Stimulated activated CD8-positive, alpha-beta memory T cell treated with anti-CD3 and anti-CD28 coated beads, Interleukin-4, amount 100 ng/mL, for 1 hour (primary cell): ENCODE measurements at places on chromosomes 12 and 14.

- peak; percentile 44 for DNase-seq
Measured at GRCh38 chr12:68040450-68041075, 51.3 kb downstream of the IFNG-AS1 start.

GRCh38 chr12:77608271-77608824 lies 222.3 kb upstream of the NAV3 start:
- no peak for DNase-seq

DNA sequence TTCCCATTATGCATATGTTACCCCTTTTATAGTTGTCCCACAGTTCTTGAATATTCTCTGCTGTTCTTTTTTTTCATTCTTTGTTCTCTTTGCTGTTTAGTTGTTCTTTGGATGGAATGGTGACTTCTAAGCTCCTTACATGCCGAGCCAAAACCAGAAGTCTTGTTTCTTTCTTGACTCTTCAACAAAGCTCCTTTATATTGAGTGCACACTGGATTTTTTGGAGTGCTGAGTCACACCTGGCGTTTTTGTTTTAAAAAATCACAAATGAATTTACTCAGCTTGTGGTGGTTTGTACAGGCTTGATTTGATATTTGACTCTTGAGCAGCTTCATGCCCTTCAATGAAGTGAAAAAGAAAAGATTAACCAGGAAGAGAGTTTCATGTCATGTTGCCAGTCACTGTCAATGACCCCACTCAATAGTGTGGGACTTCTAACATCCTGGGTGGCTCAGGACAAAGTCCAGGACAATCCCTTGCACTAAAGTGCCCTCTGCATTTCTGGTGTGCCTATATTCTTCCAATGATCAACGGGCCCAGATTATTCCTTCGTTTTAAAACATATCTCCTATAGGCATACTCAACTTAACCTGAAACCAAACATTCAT lies 112.4 kb upstream of the SLC38A4 start:
- no peak for DNase-seq

DNA sequence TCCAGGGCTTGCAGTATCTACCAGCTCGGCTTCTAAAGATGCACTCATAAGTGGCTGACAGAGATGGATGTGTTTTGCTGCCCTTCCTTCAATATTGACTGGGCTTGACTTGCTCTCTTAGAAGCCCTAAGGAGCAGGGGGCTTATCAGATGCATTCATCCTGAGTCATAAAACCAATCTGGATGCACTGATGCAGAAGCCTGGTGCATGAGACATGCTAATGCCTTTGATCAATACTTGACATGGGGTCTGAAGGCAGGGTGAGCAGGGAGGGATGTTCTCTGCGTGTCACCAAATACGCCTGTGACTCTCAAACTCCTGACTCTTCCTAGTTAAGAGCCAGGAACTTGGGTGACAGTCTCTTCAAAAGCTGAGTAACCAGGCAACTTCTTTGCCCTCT lies 77.8 kb upstream of the HSPB8 start:
- no peak for DNase-seq

DNA sequence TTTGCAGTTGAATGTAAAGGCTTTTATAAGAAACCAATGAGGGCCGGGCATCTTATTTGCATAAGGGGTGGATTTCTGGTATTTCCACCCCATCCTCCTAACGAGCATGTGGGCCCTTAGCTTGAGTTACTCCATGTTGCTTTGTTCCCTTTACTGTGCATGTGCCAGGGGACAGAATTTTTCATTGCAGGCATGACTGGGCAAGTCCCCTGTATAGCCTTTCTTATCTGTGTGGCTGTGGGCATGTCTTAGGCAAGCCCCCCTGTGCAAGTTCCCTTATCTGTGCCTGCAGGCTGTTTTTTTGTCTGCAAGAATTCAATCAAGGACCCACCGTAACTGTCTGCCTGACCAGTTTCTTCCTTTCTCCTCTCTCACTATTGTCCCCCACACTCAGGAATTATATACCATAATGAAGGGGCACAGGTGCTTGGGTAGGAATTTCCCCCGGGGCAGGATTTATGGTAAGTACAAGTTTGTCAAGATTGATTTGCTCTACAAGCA lies 152.2 kb upstream of the CNOT2 start:
- DNase-seq = no peak

DNA sequence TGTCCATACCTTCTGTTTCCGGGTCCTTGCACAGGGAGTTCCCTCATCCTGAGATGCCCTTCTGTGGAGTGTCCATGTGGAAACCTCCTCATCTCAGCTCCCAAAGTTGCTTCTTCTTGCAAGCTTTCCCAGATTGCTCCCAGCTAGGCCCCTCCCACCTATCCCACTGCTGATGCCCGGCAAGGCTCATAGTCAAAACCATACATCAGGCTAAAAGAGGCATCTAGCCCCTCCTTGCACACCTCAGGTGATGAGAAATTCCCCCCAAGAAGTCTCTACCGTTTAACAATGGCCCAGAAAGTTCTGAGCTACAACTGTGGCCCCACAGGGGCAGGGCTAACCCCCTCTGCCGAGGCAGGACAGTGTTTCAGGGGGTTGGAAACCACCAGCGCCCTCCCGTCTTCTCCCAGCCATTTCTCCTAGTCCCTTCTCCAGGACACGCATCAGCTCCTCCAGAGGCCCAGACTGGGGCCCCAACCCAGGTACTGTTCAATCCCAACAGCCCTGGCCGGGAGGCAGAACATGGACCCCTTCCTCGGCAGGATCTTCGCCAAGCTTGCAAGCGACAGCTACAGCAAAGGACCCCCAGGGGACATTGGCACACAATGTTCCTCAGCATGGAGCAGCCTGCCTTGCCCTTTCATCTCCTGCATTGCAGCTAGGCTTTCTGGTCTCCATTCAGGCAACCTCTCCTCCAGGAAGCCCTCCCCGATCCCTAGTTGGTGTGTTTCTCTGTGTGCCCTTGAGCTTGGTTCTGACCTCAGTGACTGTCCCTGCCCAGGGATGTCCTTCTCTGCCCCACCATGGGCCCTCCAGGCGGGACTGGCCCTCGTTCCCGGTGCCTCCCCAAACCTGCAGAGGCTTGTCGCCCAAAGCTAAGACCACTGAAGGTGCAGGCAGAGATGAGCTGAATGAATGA lies 4.5 kb upstream of the BEGAIN start:
- no peak for DNase-seq

GRCh38 chr12:65663648-65664047 lies 160.6 kb upstream of the HMGA2 start:
- no peak for DNase-seq

DNA sequence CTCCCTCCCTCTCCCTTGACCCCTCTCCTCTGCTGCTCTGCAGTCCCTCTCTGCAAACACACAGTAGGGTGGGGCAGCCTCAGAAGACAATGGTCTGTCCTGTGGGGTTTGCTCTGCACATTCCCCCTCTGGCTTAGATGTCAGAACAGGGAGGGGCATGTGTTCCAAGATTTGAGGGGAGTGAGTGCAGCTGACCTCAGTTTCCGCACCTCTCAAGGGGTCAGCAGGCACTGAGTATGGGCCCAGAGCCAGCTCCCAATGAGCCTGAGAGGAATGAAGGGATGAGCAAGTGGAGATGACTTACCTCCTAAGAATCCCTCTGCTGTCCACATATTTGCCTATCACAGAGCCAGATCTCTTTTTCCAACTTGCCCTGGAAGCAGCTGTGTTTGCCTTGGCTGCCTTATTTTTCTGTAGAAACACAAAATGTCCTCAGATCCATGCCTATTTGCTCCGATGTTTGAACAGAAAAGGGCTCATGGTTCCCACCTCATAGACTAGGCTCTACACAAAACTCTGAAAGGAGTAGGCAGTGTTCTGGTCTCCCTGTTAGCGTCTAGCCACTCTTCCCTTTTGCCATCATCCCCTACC lies 111.4 kb downstream of the CRACR2A start:
- DNase-seq = no peak

GRCh38 chr12:95614390-95614982 lies 63.2 kb upstream of the USP44 start:
- no peak for DNase-seq

- no peak for DNase-seq
Measured at GRCh38 chr12:94710933-94711332, 60.6 kb upstream of the TMCC3 start.

- DNase-seq = no peak
Measured at GRCh38 chr12:57902478-57902969, 38.8 kb upstream of the ATP23 start.

DNA sequence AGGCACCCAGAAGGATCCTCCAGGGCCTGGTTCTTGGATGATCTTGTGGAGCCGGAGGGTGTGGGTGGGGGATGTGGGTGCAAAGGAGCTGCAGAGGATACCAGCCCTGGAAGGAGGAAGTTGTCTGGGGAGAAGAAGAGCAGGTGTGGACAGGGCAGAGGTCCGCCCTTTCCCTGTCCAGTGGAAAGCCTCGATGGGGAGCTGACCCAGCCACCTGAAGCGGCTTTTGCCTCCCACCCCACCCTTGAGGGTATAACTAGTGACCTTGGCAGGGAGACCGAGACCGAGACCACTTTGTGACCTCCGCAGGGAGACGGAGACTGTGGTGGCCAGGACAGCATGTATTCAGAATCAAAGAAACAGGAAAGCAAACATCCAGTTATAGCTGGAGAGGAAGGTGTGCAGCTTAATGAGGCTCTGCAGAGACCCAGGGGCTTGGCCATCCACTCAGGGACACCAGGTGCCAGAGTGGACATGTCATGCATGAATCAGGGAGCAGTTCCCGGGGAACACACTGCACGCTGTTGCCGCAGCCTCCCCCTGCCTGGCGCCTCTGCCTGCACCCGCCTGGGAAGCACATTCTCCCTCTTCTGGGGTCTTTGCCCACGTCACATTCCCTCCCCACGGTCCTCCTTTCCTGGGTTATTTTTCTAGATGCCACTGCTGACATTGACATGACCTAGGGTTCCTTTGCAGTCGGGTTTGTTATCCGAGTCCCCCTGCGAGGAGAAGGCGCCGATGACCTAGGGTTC lies 87.7 kb downstream of the ADGRD1 start:
- no peak for DNase-seq

GRCh38 chr14:103685276-103686211 lies 29.7 kb downstream of the XRCC3 start:
- DNase-seq = no peak

DNA sequence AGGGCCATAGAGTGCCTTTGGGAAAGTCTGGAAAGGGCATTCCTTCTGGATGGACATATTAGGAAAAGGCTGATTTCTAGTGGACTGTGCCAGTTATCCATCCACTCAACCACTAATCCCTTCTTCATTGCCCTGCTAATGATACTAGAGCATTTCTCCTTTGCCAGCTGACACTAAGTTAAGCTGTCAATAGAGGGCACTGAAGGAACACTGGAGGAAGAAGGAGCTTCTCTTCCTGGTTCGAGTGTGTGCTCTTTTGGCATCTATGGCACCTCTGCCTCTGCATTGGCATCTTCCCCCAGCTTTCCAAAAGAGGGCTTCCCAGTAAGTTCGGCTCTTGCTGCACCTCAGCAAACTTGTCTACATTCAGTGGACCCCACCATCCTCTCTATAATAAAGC lies 165.4 kb downstream of the DERA start:
- no peak for DNase-seq

- DNase-seq = no peak
Measured at GRCh38 chr12:24679126-24679525, 269.8 kb downstream of the BCAT1 start.

- no peak for DNase-seq
Measured at GRCh38 chr12:54159140-54159539, 29.6 kb downstream of the SMUG1 start.

DNA sequence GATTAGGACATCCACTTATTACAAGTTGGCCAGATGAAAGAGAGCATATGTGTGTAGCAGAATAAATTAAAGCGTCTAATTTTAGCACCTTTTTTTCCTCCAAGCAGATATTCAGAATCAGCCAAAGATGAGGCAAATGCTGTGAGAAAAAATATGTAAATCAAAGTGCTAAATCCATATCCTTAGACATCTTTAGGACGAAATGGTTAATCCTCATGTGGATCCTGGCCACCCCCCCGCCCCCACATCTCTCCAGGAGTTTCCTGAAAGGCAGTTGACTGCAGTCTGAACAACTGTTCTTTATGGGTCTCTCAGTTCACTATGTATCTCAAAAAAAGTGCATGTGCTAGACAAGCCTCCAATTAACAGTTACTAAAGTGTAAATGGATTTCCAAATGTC lies 1768.1 kb upstream of the SEL1L start:
- DNase-seq = no peak

DNA sequence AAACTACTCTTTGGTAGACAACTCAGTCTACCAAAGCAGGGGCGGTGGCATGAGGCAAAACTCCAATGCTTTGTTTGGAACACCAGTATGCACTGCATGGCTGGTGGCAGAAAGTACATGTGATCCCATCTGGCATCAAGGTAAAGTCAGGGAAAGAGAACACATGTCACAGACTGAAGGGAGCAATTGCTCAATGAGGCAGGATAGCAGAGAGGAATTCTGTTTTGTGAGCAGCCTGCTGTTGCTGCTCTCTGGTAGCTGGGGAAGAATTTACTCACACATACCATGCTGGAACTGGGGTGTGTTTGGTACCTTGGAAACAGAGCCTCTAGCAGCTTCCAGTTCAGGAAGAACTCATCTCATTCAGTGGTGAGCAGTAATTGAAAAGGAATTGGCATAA lies 84.8 kb downstream of the HELB start:
- DNase-seq = no peak

DNA sequence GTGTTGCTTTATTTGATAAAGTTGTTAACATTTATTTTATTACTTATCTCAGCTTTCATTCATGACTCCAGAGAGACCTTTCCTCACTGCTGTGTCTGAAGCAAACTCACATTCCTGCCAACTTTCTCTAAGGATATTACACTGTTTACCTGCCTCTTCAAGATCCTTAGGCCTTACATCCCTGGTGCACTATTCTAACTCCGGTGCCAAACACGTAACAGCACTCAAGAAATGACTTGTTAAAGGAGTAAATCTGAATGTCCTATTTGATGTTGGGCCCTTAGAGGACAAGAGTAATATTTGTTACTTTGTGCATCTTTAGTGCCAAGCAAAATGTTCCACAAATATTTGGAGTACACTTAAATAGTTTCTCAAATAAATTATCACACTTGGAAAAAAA lies 324.1 kb upstream of the FLRT2 start:
- DNase-seq = no peak

DNA sequence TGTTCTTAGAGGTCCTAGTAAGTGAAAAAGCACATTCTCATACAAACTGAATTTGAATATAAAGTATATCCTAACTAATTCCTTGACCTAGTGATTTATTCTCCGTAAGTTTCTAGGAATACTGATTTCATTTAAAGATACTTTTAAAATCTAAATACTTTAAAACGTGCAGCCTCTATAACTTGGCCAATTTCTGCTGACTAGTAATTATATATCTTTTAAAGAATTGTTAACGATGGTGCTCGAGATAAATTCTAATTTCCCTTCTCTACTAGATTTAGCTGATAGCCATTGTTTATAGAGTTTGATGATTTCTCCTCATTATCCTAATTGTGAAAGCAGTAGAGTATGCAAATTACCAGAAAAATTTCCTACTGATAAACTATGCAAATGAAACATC lies 257.9 kb downstream of the ADAMTS20 start:
- no peak for DNase-seq

- DNase-seq = no peak
Measured at GRCh38 chr14:39739796-39740195, 307.6 kb upstream of the FBXO33 start.
